ENCODE measurements at places on chromosomes 5 and 9. TPM values are rescaled to one million over a fixed set of nuclear protein-coding genes. Genes with fewer than 3 reads are reported as not detected.

FPGS gene
- total RNA-seq: 91.9 TPM

SLC6A7 gene
- not detected for total RNA-seq

- no peak for DNase-seq
These were observed 72.2 kb downstream of the SNX18 start for GRCh38 chr5:54589786-54590185.

GRCh38 chr5:9987101-9987500 lies 262.6 kb downstream of the ATPSCKMT start:
- DNase-seq: no peak

GRCh38 chr5:143065185-143065965 lies 295.2 kb downstream of the ARHGAP26 start:
- DNase-seq: no peak

- no peak for DNase-seq
These were observed 10.4 kb upstream of the APTX start for GRCh38 chr9:33011831-33012230.

DNA sequence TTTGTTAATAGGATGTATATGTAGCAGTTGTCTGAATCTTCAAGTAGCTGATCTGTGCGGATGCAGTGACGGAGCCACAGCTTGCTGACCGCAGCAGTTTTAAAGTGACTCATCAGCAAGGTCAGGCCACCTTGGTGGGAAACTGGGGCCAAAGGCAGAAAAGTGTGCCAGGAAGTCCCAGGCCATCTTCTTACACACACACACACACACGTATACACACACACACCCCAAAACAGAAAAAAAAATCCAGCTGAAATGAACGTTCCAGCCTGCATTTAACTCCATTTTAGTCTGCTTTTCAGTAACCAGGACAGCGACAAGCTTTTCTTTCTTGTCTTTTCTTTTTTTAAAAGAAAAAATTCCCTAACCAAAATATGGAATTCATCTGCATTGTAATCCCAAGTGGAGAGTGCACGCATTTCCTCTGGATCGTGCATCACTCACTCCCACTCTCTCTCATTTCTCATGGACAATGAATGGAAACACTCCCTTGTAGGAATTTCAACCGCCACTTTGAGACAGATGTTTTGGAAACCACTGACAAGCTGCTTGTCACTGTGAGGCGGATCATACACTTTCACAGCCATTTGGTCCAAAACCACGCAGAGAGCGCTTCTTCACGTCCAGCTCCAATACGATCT lies 103.9 kb downstream of the LHFPL2 start:
- no peak for DNase-seq

GRCh38 chr9:122510502-122510901 lies at the start of gene OR1J2:
TSS of gene OR1J2 (plus strand) at chr9:122510802. CDS start at chr9:122510802, 0 bp downstream.
- no peak for DNase-seq

Data from glomerular endothelial cell (primary cell).